ENCODE measurements at places on chromosomes 3 and 15.

DNA sequence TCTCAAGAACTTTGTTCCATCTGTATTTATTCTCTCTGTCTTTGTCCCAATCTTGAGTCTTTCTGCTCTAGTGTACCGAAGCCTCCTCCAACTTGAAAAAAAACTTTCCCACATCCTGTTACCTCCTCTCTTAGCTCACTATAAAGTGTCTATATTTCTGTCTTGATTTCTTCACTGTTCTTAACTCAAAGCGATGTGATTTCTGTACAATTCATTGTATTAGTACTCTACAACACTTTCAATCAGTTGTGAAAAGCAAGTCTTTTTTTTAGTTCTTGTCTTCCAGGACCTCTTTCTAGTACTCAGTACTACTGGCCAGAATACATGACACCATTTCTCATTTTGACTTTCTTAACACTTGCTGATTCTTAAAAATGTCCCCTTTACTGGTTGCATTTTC lies 353.5 kb upstream of the SATB1 start:
- no peak for DNase-seq

- DNase-seq, result no peak
Observed at GRCh38 chr15:67121644-67122605, 56.5 kb downstream of the SMAD3 start.

DNA sequence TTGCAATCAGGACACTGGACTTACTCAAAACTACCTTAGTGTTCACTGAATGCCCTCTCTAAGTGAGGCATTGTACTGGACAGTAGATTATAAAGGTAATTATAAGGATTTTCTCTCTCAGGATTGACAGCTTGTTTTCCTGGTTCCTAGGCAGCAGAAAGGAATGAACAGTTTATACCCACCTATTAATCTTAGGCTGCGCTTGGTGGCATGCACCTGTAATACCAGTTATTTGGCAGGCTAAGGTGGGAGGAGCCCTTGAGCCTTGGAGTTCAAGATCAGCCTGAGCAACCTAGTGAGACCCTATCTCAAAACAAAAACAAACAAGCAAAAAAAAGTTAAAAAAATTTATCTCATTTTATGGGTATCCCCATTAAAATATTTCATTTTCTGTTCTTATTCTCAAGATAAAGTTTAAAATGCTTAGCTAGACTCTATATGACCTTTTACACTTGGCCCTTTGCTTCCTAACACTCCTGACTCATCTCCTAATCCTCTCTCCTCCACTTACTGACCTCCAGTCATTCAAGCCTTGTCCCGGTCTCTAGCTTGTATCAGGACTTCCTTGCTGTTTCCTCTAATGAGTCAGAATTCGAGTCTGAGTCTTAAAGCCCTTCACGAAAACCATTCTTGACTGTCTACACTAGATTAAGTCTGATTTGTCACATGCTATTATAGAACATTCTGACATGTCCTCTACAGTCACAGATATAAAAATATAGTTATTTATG lies 348.6 kb downstream of the NLGN1 start:
- no peak for DNase-seq

DNA sequence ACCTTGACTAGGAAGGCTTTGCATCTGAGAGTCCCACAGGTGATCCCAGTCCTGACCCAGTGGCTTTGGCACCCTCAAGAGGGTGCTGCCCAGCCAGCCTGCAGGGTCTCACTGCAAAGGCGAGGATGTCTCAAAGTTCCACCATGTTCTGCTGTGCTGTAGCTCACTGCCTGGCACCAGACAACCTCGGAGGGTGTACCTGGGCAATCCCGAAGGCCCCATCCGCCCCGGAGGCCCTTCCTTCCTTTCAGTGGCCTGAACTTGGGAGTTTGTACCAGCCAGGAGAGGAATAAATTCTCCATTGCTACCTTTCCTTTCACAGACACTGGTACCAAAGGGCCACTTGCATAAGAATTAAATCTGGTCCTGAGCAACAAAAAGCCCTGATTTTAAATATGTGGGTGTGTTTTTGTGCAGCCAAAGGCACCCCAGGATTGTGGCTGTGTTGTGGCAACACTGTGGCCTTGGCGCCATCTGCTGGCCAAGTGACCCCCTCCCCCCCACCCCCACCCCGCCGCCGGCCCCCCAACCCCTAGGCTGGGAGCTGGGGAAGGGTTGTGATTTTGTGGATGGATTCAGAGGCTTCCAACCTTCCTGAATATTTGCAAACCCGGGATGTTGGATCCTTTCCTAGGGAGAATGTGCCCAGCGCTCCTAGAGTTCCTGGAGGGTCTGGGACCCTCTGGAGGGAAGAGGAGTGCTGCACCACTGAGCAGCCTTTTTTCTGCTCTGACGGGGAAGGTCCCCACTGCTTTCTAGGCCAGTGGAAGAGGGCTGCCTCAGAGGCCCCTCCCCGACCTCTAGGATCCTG lies 9.7 kb upstream of the PTPN23 start:
- DNase-seq, result no peak

DNA sequence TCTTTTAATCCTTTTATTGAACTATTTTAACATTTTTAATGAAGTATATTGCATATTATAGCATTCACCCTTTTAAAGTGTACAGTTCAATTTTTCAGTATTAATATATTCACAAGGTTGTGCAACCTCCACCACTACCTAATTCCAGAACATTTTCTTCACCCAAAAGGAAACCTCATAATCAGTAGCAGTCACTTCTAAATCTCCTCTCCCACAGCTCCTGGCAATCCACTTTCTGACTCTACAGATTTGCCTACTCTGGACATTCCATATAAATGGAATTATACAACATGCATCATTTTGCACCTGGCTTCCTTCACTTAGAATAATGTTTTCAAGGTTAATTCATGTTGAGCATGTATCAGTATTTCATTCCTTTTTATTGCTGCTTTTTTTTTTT lies 55.0 kb upstream of the HRH1 start:
- no peak for DNase-seq

DNA sequence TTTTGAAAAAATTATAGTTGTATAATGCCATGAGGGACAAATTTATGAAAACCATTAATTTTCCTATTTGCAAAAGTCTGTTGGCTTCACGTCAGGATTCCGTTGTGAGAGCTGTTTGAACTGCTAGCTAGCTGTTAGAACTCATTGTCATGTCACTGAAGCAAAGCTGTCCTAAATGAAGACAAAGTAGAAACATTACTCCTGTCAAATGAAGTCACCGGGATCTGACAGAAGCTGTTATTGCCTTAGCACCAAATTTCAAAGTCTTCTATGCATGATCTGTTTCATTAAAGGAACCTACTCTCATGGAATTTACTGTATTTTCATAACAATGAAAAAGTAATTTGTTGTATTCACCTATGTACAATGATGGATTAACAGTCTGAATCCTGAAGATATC lies 479.8 kb downstream of the PLOD2 start:
- no peak for DNase-seq
